Calu3 (cell line): ENCODE measurements at places on chromosomes 6 and 20.

DNA sequence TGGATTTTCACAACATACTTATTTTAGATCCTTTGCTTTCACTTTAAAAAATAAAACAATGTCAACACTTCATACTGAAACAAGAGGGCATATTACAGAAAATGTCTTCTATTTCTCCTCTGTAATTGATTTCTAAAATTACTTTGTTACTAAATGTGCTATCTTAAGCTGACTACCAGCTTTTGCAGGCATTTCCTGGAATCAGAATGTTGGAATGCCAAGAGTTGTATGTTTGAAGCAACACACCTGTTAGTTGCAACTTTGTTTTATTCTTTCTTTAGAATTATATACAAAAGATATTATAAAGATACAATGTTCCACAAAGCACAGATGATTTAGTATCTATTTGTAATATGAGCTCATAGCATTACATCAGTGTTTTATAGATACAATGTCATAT lies 62.5 kb upstream of the TMEM170B start:
- DNase-seq, result no peak

DNA sequence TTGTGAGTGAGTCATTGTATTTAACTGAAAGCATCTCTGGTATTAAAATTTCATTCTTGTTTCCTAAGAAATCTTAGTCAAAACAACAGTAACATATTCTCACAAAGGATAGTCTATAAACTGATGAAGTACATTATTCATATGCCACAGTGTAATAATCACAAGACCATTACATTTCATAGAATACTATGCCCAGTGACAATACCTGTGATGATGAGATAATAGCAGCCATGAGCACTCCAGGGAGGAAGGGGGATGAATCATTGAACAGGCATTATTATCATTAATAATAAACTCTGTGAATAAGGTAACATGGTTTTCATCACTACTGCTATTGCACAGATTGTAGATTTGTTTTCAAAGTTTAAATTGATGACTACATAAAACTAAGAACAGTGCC lies 667.9 kb downstream of the EPM2A start:
- no peak for DNase-seq

DNA sequence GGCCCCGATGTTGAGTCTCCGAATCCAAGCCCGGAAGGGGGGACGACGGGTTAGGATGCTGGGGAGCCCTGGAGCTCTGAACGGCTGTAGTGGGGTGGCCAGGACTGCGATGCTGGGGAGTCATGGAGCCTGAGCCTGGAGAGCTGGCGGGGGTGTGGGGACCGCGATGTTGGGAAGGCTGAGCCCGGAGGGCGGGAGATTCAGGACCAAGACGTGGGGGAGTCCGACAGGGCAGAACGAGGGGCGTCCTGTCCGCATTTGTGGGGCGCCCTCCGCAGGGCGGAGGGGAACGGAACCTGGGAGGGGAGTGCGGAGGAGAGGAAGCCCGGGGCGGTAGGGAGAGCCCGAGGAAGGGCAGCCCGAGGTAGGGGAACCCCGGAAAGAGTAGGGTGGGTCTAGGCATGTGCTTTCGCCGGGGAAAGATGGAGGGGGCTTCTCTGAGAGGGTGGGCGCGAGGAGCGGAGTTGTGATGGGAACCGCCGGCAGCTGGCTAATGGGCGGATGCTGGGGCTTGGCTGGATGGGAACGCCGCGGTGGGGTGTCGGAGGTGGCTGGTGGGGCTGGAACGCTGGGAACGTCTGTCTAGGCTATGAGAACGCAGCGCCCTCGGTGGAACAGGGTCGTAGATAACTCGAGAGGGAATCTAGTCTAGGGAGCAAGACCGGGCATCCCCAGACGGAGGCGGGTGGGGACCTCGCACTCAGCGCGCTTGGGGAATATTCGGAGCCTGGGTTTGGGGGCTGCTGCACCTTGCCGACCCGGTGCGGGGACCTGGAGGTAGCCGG lies 684 bp downstream of the PAQR8 start:
- DNase-seq, result peak; percentile 41

GRCh38 chr6:7673063-7673536 lies 52.8 kb upstream of the BMP6 start:
- DNase-seq, result peak; percentile 31
